ENCODE measurements at places on chromosomes 16 and 17. TPM values are rescaled to one million over a fixed set of nuclear protein-coding genes. Genes with fewer than 3 reads are reported as not detected.

- H3K27ac ChIP-seq = no peak overlapping the region
- peak overlapping the region; percentile 57 for H3K4me3 ChIP-seq
- DNase-seq = peak; percentile 26
- no peaks in the 10 kb centered on the region for H3K36me3 ChIP-seq
- H3K27me3 ChIP-seq = no peaks in the 10 kb centered on the region
Observed at GRCh38 chr16:2473446-2473926, 1.4 kb upstream of the TBC1D24 start.

DNA sequence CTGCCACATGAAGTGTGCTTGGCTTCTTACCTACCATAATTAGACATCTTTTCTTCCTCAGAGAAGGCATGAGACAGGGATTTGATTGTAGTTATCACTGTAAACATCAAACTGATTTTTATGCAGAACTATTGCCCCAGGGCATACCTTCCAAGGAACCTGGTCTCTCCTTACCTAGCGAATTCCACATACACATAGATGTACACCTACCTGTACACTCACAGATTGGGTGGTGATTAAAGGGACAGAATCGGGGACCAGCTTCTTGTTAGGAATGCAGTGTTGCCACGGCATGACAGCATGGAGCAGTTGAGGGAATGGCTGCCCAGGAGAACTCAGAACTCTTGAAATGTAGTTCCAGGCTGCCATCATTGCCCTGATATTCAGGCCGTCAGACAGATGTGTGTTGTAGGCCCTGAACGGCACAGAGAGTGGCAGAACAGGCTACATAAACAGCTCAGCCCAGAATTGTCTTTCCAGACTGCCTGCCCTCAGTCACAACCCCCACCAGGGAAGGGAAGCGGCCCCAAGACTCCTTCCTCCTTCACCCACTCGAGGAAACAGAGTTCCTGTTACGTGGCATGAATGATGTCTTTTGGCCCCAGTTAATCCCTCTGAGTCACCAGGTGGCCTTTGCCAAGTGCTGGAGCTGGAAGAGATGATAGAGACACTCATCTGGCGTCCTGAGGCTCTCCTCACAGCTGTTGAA is 17.8 kb upstream of the NAGLU start:
- H3K4me3 ChIP-seq = no peak overlapping the region
- H3K27me3 ChIP-seq = no peaks in the 10 kb centered on the region
- H3K4me1 ChIP-seq = peaks cover 30% of the 10 kb centered on the region
- H3K36me3 ChIP-seq = no peaks in the 10 kb centered on the region
- no peak overlapping the region for H3K27ac ChIP-seq
- DNase-seq = peak; percentile 89

- no peak overlapping the region for H3K27ac ChIP-seq
- no peaks in the 10 kb centered on the region for H3K36me3 ChIP-seq
- H3K27me3 ChIP-seq = peaks cover 3% of the 10 kb centered on the region
Observed at GRCh38 chr17:34412965-34413441, 50.0 kb upstream of the CCL1 start.

DNA sequence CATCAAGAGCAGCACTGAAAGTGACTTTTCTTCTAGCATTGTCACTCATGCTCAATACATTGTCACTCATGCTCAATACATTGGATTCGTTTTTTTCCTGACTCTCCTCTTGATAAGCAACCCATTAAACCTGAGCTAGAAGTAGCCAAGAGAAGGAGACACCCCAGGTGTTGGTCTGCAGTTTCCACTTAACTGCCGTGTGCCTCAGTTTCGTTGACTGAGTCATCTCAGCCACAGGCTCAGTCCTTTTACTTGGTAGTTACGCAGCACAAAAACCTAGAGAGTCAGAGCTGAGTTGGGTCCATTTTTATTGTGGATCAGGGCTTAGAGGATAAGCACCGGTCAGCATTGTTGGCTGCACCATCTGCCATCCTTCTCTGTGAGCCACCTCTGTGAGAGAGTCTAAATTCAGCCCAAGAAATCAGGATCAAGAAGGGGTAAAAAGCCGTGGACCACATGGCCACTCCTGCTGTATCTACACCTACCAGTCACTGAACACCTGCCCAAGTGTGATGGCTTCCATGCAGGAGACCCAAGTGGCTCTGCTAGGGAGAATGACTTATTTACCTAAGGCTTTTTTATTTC is 11.3 kb downstream of the GINS2 start:
- H3K36me3 ChIP-seq = peaks cover 31% of the 10 kb centered on the region
- no peaks in the 10 kb centered on the region for H3K4me1 ChIP-seq
- no peak overlapping the region for H3K27ac ChIP-seq

DNA sequence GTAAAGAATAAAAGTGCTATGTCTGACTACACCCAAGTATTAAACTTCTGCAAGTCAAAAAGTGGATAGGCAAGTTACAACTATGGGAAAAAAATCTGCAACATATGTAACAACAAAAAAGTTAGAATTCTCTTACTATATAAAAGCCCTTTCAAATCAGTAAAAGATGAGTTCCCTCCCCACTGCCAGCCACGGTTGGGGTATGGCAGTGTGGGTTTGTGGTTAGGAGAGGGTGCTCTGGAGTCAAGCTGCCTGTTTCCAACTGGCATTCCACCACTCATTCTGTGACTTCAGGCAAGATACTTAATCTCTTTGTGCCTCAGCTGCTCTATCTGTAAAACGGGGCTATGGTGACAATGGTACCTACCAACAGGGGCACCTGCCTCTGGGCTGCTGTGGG is 26.6 kb upstream of the MFSD6L start:
- peaks cover 3% of the 10 kb centered on the region for H3K27me3 ChIP-seq
- H3K4me1 ChIP-seq = no peaks in the 10 kb centered on the region
- DNase-seq = no peak
- no peak overlapping the region for H3K27ac ChIP-seq

DNA sequence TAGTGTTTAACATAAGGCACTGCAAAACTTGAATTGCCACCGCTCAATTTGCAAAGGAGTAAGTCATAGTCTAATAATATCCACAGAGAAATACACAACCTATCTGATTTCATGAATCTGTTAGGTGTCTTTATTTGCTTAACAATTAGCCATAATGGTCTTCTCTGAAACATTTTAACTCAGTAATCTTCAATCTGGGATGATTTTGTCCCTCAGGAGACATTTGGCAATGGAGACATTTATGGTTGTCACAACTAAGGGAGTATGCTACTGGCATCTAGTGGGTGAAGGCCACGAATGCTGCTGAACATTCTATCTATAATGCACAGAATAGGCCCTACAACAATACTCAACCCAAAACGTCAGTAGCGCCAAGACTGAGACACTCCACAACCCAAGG is 4.3 kb downstream of the UBE2G1 start:
- no peaks in the 10 kb centered on the region for H3K27me3 ChIP-seq
- H3K4me3 ChIP-seq = no peak overlapping the region
- H3K4me1 ChIP-seq = no peaks in the 10 kb centered on the region

CPHXL2 gene
- total RNA-seq = not detected

MYL4 gene
- total RNA-seq = 1.6 TPM

Measured in PC-3 (cell line).